Epithelial cell of prostate (primary cell): ENCODE measurements at places on chromosomes 16 and 17.

DNA sequence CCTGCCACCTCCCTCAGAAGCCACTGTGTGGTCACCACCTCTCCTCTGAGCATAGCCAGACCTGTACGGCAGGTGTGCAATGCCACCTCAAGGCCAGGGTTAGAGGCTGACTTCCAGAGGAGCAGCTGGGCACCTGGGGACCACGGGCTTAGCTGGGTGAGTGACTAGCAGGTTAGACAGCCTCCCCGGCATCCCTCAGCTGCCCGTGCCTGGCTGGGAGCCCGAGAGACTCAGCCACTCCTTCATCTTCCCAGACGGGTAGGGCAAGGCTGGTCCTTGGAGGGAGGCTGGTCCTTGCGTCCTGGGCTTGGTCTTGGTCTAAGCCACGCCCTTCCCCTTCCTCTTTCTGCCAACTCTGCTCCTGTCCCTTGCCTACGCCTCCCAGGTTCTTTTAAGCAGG is 7.8 kb downstream of the CRHR1 start:
- DNase-seq = peak; percentile 12

DNA sequence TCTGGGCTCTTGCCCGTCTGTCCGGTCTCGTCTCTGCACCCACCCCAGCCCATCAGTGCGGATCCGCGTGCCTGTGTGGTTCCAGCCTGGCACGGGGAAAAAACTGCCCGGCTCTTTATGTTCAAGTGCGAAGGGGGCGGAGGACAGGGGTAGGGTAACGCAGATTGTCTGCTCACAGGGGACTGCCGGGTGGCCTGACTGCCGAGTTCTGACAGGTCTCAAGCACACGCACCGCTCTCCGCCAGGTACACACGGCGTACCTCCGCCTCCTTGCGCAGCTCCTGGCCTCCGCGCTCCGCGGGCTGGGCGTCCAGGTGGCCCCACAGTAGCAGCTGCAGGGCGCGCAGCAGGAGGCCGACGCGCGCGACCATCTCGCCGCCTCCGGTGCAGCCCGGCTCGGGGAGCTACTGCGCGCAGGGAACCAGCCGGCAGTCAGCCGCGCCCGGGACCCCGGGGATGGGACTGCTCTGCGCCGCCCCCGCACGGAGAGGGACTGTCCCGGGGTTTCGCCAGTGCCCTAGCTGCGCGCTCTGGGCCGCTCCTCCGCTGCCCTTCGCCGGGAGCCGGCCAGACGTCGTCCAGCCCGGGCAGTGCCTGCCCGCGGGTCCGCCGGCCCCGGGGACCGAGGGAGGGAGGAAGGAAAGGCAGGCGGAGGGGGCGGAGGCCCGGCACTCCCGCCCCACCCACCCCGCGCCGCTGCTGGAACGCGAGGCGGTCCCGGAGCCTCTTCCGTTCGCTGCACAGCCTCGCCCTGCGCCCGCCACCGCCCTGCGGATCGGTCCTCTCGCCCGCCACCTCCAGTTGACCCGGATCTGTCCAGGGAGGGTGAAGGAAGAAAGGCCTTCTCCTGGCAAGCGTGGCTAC is at the start of gene MMP28:
MMP28 (minus strand) TSS at position 635 of the 864 bp plus-strand sequence; CDS start at position 371, 264 bp downstream.
- no peak for DNase-seq

GRCh38 chr16:56013962-56014552 is 138.9 kb upstream of the CES5A start:
- peak; percentile 12 for DNase-seq

GRCh38 chr17:57316361-57316760 is 60.0 kb downstream of the MSI2 start:
- DNase-seq = no peak

- no peak for DNase-seq
These were observed 88.7 kb downstream of the FOXL1 start for GRCh38 chr16:86667035-86667434.

DNA sequence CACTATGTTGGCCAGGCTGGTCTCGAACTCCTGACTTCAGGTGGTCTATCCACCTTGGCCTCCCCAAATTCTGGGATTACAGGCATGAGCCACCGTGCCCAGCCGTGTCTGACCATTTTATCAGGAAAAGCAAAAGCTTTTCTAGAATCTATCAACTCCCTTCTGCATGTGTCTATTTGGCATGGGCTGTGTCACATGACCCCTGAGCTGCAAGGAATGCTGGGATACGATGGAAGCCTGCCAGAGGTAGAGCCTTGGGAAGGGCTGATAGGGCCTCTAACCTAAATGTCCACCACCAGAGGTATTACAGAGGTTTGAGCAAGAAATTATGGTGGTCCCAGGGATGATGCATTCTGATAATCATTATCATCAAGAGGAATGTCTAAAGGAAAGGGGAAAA is 616.2 kb downstream of the WWOX start:
- no peak for DNase-seq

DNA sequence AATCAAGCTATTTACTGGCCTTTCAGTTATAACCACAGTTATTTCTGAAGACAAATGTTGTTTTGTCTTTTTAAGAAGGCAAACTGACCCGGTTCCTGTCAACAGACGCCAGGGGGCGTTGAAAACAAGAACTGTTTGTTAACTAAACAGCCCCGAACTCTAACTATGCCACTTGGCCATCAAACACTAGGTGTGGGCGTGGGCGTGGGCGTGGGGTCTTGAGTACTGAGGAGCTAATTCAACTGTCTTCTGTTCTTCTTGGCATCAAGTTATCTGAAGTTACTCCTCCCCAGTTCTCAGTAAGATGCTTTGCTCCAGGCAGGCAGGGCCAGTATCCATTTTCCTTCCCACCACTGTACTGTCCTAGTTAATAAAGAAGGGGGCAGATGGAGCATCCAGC is 63.3 kb upstream of the MTMR4 start:
- DNase-seq = no peak

GRCh38 chr17:50955160-50955559 is 89.0 kb upstream of the TOB1 start:
- DNase-seq = no peak

- no peak for DNase-seq
These were observed 91.0 kb downstream of the USP32 start for GRCh38 chr17:60300949-60301348.

DNA sequence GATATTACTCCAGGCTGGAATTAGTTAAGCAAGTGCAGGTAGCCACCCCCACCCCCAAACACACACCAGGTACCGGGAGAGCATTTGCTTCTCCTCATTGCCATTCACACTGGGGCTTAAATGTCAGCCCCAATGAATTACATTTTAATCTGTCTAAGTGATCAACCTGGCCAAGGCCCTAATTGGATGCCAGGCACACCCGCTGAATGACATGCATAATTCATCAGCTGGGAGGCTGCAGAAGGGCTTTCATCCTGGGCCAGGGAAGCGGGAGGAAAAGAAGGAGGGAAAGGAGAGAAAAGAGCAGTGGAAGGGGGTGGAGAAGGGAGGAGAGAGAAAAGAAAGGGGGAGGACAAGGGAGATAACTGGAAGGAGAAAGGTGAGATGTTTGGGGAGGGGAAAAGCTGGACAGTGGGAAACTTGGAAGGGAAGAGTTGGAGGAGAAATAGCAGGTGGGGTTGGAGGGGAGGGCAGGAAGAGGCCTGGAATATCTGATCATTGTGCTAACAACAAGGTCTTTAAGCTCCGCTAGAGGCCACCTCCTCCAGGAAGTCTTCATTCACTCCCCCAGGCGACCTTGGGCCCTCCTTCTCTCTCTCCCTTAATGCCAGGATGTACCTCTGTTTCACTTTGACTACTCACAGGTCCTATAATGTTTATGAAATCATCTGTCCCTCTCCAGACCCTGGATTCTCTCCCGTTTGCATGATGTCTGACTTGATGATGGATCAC is 40.1 kb upstream of the CES5A start:
- no peak for DNase-seq

DNA sequence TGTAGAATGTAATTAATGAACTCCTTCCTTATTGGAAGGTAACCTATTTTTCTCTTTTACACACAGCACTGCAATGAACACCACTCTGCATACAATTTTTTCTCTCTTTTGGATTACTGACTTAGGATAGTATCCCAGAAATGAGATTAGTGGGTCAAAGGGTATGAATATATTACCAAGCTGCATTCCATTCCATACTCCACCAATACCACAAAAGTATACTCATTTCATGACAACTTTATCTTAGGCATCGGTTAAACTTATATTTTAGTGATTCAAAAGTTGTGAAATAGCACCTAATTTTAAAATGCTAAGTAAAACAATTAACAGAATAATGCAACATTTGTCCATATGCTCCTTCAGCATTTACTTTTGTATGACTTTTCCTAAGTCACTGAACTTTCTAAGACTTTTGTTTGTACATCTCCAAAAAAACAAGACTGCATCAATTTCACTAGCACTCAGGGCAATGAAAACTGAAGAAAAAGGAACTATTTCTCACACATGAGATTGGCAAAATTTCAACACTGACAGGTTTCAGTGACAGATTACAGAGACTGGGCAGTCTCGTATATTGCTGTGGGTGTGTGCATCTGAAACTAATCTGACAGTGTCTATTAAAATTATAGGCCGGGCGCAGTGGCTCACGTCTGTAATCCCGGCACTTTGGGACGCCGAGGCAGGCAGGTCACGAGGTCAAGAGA is 32.1 kb downstream of the HELZ start:
- DNase-seq = no peak

- DNase-seq = no peak
These were observed 617 bp downstream of the COASY start for GRCh38 chr17:42562388-42563142.

- DNase-seq = no peak
These were observed 13.2 kb downstream of the NOB1 start for GRCh38 chr16:69741519-69741918.

DNA sequence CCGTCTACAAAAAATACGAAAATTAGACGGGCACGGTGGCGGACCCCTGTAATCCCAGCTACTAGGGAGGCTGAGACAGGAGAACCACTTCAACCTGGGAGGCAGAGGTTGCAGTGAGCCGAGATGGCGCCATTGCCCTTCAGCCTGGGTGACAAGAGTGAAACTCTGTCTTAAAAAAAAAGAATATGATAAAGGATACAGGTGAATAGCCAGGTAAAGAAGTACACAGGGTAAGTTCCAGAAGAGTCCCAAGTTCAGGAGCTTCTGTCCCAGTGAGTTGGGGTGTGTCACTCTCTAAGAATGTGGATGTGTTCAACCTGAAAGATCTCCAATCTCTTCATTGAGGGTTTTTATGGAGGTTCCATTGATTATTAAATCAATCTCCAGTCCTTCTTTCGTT is 6.8 kb downstream of the TMC5 start:
- DNase-seq = no peak

GRCh38 chr16:3444032-3444388 is 530 bp downstream of the NAA60 start:
- peak; percentile 33 for DNase-seq

- DNase-seq = no peak
These were observed 740 bp upstream of the ATP6V0D1 start for GRCh38 chr16:67481561-67482232.

- DNase-seq = no peak
These were observed 64.2 kb upstream of the KIFC3 start for GRCh38 chr16:57866529-57866918.

- peak; percentile 10 for DNase-seq
These were observed 80.1 kb downstream of the DNAH17 start for GRCh38 chr17:78497115-78497540.

GRCh38 chr17:45121055-45121454 is 11.3 kb downstream of the PLCD3 start:
- no peak for DNase-seq

DNA sequence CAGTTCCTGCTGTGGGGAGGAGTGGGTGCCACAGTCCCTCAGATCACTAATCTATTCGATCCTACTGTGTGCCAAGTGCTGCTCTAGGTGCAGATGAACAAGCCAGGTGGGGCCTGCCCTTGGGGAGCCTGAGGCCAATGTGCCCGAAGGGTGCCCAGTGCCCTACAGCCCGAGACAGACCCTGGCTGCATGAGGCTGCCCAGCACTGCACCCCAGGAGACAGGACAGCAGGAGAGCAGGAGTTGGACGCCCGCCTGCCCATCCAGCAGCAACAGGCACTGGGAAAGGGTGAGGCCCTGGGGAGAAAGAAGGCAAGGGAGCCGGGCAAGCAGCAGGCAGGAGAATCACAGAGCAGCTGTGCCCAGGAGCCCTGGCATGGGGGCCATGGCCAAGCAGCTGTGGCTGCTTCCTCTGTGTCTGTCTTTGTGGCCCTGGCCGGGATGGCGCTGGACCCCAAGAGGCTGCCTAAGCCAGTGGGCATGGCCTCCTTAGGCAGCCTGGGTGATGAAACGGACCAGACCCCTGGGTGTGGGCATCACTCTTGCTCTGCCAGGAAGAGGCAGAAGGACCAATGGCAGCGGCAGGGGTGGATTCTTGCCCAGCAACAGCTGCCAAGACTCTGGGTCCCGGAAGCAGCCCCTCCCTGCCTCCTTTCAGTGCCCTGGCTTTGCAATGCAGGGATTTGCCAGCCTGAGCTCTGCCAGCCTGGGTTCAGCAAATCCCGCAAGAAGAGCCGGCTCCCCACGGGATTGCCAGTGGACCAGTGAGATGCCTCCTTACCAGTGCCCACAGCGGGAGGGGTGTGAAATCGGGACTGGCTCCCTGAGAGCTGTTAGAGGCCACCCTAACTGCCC is 179.6 kb upstream of the TNRC6C start:
- DNase-seq = peak; percentile 16

- DNase-seq = no peak
These were observed 17.5 kb upstream of the MLKL start for GRCh38 chr16:74718140-74718539.

GRCh38 chr16:22016927-22017326 is 9.0 kb downstream of the MOSMO start:
- DNase-seq = no peak

- no peak for DNase-seq
These were observed 8.1 kb upstream of the TMEM100 start for GRCh38 chr17:55730808-55731207.

DNA sequence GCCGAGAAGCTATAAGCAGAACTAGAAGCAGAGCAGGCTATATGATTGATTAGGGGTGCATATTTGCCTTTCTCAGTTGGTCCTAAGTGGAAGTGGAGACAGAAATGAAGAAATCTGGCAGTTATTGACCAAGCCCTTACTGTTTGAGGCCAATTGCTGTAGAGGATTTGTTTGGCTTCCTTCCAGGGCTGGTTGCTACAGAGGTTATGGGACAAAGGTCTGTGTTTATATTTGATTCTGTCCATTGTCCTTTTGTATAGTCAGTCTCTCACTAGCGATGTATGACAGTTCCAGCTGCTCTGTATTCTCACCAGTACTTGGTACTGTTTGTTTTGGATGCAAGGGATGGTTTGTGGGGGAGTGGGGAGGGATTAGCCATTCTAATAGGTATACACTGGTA is 7.3 kb upstream of the ALOX15 start:
- no peak for DNase-seq

- DNase-seq = no peak
These were observed 40.4 kb upstream of the HELZ start for GRCh38 chr17:67285360-67285759.

GRCh38 chr17:6470146-6470718 is 26.0 kb downstream of the PIMREG start:
- no peak for DNase-seq

DNA sequence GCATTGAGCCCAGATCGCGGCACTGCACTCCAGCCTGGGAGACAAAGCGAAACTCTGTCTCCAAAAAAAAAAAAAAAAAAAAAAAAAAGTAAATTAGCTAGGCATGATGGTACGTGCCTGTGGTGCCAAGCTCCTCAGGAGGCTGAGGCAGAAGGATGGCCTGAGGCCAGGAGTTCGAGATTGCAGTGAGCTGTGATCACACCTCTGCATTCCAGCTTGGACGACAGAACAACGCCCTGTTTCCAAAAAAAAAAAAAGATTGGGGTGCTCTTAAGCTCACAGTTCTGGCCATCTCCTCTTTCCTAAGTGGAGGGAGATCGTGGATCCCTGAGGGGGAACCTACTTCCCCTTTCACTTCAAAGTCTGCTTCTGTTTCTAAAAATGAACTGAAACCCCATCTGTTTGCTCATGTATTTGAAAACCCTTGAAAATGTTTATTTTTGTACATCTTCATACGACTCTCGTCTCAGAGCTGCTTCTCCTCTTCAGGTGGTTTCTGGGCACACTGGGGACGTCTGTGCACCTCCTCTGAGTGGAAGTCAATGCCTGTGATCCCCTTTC is 138.8 kb downstream of the PRKCA start:
- no peak for DNase-seq
